ENCODE measurements at places on chromosomes 5 and 9. TPM values are rescaled to one million over a fixed set of nuclear protein-coding genes. Genes with fewer than 3 reads are reported as not detected.

GRCh38 chr5:52269401-52269800 is 518.3 kb upstream of the ITGA1 start:
- no peaks in the 10 kb centered on the region for H3K27me3 ChIP-seq
- H3K4me1 ChIP-seq, result no peaks in the 10 kb centered on the region
- no peaks in the 10 kb centered on the region for H3K36me3 ChIP-seq
- no peak overlapping the region for H3K27ac ChIP-seq

The PRDM9 gene
- total RNA-seq, result not detected

DNA sequence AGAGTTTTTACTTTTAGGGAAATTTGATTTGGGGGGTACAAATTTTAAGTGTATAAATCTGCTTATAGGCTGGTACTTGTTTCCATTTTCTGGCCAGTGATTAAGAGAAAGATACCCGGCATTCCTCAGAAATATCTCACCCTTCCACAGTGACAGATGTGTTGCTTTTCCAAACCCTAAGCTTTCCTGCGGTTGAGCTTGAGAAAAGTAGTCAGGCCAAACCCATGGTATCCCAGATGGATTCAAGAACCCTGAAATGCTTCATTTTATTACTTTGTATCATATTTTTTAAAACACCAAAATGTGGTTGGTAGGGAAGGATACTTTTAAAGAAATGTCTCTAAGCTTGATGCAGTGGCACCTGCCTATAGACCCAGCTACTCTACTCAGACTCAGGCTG is 23.5 kb downstream of the SPTAN1 start:
- H3K4me3 ChIP-seq, result no peak overlapping the region
- peaks cover 78% of the 10 kb centered on the region for H3K36me3 ChIP-seq
- H3K27ac ChIP-seq, result no peak overlapping the region

The TAS2R1 gene
- total RNA-seq, result not detected

- no peaks in the 10 kb centered on the region for H3K27me3 ChIP-seq
- DNase-seq, result no peak
- no peaks in the 10 kb centered on the region for H3K4me1 ChIP-seq
- H3K27ac ChIP-seq, result no peak overlapping the region
These were observed 9.3 kb upstream of the SLC36A3 start for GRCh38 chr5:151312756-151313324.

DNA sequence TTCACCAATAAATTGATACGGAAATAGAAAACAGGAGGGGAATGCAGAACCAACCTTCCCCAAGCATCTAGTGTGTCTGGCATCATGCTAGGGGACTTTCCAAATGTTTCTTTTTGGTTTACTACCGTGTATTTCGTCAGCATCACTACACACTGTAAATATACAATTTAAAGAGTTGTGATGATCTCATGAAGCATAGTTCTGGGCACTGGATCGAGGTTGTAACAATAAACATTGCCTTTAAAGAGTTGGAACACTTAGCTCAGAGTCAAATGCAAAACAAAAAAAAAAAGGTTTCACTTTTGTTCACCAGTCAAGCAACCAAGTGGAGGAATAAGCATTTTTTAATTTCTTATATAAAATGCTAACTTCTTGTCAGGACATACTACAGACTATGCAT is 2.9 kb upstream of the SCAI start:
- H3K4me3 ChIP-seq, result no peak overlapping the region
- no peaks in the 10 kb centered on the region for H3K27me3 ChIP-seq
- DNase-seq, result no peak
- no peak overlapping the region for H3K27ac ChIP-seq

GRCh38 chr5:56807679-56808078 is 7.7 kb upstream of the MAP3K1 start:
- no peak overlapping the region for H3K27ac ChIP-seq
- no peaks in the 10 kb centered on the region for H3K36me3 ChIP-seq
- H3K4me1 ChIP-seq, result no peaks in the 10 kb centered on the region

DNA sequence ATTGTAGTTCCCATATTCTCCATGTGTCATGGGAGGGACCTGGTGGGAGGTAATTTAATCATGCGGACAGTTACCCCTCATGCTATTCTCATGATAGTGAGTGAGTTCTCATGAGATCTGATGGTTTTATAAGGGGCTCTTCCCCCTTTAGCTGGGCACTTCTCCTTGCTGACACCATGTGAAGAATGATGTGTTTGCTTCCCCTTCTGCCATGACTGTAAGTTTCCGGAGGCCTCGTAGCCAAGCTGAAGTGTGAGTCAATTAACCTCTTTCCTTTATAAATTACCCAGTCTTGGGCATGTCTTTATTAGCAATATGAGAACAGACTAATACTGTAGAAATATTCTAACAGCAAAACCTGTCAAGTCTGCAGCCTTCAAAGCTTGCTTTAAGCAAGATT is 293.2 kb downstream of the CTNND2 start:
- H3K27ac ChIP-seq, result no peak overlapping the region
- H3K4me3 ChIP-seq, result no peak overlapping the region

DNA sequence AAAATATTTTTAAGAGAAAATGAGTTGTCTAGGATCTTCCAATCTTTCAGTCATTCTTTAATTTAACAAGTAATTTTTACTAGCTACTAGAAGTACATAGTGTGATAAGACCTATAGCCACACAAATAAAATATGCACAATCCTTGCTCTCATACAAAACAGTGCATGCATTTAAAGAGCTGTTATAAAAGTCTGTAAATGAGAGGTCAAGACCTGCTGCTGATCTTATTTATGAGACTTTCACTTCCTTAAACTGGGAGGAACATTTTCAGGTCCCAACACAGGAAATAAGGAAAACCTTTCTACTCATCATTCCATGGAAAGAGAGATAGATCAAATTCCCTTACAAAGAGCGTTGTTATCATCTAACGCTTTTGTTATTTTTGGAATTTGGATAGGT is 54.2 kb upstream of the PAM start:
- no peaks in the 10 kb centered on the region for H3K27me3 ChIP-seq
- DNase-seq, result no peak
- no peak overlapping the region for H3K4me3 ChIP-seq
- H3K36me3 ChIP-seq, result no peaks in the 10 kb centered on the region
- H3K4me1 ChIP-seq, result no peaks in the 10 kb centered on the region
